ENCODE measurements at places on chromosomes 2 and 18.

DNA sequence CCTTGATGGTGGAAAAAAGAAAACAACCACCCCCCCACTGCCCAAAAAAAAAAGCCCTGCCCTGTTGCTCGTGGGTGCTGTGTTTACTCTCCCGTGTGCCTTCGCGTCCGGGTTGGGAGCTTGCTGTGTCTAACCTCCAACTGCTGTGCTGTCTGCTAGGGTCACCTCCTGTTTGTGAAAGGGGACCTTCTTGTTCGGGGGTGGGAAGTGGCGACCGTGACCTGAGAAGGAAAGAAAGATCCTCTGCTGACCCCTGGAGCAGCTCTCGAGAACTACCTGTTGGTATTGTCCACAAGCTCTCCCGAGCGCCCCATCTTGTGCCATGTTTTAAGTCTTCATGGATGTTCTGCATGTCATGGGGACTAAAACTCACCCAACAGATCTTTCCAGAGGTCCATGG lies 28.0 kb downstream of the MAL start:
- DNase-seq, result no peak

DNA sequence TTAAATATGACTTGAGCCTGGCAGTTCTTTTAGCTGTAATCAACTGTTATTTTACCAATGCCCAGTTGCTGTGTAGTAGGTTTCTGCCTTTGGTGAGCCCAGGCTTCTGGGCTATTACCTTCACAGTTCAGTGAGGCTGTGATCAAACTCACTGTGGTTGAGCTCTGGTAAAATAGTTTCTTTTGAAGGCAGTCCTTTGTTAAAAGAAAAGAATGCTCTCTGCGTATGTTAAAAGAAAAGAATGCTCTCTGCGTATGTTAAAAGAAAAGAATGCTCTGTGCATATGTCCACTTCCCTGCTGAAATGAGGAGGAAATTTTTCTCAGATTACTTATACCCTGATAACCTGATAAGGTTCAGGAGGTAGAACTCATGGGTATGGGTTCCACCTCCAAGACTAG lies 244.3 kb downstream of the RNF144A start:
- no peak for DNase-seq

- no peak for DNase-seq
Observed at GRCh38 chr2:22336414-22336813, 1048.6 kb upstream of the KLHL29 start.

GRCh38 chr2:236956641-236957040 lies 129.0 kb upstream of the COPS8 start:
- DNase-seq, result no peak

- no peak for DNase-seq
Observed at GRCh38 chr2:239324456-239324855, 76.4 kb downstream of the HDAC4 start.
